ENCODE measurements at places on chromosomes 4 and X.
A peak's percentile ranks its signal among the peaks of the same experiment; 100 is the strongest.

DNA sequence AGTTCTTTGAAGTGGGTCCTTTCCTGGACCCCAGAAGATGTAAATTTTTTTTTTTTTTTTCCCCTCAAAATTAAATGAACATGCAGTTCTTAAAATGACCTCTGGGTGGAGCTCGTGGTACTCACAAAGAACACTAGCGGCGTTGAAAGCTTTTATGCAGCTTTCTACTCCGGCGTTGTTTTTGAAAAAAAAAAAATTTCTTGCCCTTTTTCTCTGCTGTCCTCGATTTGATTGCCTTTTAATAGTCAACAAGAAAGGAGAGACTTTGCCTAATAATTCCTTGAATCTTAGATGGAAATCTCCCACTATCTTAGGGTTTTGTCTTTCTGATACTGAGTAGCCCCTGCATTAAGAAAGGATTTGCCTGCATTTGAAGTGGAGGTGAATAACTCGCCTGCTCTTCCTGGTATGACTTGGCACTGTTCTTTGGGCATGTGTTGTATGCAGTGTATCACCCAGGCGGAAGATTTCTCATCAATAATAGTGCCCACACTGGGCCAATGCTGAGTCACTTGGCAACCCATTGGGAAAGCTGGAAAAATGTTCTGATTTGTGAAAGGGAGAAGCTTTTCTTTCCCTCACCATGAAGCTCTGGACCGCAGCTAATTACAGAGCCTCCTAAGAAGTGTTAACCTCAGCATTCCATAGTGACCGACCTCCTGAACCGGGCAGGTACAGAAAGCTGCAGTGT lies 104.0 kb downstream of the PHEX start:
- peak; percentile 65 for DNase-seq

GRCh38 chr4:185219551-185220344 lies 10.3 kb downstream of the SNX25 start:
- DNase-seq: peak; percentile 76

- no peak for DNase-seq
These were observed 90.0 kb downstream of the AREG start for GRCh38 chr4:74534936-74535335.

DNA sequence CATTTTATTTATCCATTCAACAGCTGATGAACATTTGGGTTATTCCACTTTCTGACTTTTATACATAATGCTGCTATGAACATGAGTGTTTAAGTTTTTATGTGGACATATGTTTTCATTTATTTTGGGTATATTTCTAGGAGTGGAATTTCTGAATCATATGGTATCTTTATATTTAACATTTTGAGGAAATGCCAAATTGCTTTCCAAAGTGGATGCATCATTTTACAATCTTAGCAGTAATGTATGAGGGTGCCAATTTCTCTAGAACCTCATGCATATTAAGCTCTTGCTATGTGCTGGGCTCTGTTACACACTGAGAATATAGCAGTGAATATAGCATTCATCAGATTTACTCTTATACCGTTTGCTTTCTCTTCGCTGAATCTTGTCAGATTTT lies 983.7 kb downstream of the STIM2 start:
- no peak for DNase-seq

GRCh38 chr4:102869569-102870197 lies 891 bp downstream of the CISD2 start:
- no peak for DNase-seq

DNA sequence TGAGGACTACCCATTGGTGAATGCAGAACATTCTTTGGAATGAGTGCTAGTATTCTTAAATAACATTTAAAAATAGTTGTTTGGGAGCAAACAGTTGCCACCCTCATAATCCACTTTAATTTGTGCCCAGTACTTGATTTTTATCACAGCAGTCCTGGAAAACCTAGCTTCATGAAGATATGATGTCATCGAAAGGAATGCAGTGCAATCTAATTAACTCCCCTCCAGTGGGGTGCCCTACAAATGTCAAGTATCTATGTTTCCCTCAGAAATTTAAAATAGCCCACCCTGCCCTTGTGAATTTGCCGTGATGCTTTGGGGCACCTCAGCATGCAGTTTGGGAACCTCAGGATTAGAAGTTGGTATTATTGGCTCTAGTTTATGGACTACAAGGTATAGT lies 5.4 kb downstream of the RAB9A start:
- no peak for DNase-seq

DNA sequence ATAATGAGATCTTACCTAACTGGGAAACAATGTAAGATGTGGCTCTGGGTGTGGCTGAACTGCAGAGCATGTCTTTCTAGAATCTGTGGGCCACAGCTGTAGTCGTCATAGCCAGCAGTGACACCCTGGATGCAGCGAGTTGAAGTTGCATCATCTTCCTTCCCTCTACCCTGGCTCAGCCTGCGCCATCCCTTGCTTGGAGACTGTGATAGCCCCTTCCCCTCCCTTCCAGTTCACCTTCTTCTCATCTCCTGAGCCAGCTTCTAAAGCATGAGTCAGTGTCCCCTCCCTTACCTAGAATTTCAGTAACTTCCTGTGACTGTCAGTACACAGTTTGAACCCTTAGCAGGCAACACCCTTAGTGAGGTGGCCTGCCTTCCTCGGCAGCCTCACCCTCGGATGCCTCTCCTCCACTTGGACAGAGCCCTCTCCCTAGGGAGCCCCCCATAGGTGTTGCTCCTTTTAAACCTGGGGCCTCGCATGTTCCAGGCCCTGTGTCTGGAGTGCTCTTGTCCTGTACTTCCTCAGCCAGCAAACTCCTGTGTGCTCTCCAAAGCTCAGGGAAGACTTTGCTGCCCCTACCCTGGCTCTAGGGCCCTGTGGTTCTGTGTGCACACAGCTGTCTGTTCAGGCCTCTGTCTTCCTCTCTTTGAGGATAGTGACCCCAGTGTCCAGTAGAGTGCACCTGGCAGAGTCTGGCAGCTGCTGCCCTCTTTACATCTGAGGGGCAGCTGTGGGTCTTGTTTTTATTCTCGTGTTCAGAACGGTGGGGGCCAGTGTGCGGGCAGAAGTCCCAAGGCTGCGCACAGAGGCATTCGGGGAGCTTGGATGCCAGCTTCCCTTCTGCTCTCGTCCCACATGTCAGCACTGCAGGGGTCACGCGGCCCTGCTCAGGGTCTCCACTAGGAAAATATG lies 43.7 kb upstream of the TADA2B start:
- no peak for DNase-seq

- DNase-seq: peak; percentile 87
These were observed 93.8 kb downstream of the ARHGAP10 start for GRCh38 chr4:147825451-147826287.

DNA sequence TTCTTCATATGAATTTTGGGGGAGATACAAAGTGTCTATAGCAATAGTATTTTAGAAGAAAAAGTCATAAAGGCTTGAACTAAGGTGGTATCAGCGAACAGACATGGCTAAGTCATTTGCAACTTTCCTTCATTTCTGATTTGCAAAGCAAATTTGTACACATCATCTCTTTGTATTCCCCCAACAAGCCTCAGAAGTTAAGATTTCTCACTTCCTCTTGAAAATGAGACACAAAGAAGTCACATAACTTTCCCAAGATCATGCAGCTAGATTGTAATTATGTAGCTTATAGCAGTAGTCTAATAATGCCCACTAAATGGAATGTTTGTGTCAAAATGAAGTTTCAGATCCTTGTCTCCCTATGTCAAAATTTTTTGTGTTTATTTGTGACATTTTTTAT lies 709.8 kb upstream of the HS3ST1 start:
- no peak for DNase-seq

- DNase-seq: no peak
These were observed 215.1 kb upstream of the GPC4 start for GRCh38 chrX:133630362-133630761.

DNA sequence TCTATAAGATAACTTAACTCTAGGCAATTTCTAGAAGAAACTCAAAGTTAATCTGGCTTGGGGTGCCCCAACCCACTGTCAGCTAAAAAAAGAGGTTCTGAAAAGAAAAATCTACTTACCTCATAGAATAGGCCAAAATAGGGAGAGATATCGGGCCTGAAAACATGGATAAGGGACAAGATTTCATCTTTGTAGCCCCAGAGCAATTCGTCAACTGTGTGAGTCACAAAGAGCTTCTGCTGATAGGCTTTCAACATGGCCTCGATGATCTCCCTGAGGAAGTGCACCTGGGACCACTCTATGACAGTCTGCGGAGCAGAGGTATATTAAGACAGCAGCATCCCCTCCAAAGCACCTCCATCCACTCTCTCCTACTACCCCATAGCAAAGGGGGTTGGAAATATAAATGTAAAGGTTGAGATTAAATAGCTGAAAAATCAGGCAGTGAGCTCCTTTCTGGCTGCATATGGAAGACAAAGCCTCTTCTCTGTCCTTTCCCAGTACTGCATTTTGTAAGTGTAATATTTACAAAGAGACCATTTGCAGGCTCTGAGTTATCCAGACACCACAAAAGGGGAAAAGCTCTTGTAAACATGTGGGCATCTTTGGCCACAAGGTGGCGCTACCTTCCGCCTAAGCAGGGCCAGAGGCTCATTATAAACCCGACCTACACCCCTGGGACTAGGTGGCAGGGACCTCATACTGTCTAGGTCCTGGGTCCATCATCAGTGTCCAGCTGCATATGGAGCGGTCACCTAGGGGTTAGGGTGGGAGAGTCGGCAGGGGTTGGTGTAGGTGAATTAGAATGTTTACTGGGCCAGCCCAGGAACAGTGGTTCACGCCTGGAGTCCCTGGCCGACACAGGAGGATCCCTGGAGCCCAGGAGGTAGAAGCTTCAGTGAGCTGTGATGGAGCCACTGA lies 31.5 kb upstream of the NUP54 start:
- DNase-seq: peak; percentile 90

GRCh38 chrX:69028006-69028760 lies 137.1 kb downstream of the PJA1 start:
- DNase-seq: no peak

DNA sequence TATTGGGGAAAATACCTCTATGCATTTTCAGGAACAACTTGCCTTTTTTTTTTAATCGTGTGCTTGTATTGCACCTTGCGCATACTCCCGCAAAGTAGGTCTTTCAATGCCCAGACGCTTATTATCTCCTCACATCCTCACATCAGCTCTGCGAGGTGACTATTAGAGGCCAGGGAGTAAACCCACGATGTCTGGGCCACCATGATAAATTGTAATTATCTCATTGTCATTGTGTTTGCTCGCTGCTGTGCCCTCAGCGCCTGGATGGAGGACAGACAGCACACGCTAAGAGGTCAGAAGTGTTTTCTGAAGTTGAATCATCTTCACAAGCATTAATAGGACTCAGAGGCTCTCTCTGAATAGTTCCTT lies 1.0 kb upstream of the RELL1 start:
- DNase-seq: no peak

DNA sequence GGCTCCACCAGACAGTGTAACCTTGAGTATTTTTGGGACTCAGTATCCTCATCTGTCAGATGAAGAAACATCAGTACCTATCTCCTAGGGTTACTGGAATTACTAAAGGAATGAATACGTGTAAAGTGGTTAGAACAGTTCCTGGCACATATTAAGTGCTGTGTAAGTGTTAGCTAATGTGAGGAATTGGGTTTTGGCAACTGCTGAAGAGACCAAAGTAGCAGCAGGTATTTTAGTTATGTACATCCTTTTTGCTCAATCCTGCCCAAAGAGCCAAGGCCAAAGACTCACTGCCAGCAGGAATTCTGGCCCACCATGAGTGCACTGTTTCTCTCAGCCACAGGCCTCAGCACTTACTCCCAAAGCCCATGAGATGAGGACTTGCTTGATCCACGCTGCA lies 16.7 kb upstream of the MCF2 start:
- peak; percentile 5 for DNase-seq

GRCh38 chrX:134658760-134659023 lies 421 bp upstream of the PLAC1 start:
- no peak for DNase-seq

GRCh38 chrX:11050013-11050412 lies 61.1 kb upstream of the HCCS start:
- no peak for DNase-seq

- peak; percentile 78 for DNase-seq
These were observed 17.2 kb upstream of the FAT1 start for GRCh38 chr4:186740822-186741221.

- DNase-seq: no peak
These were observed 132.6 kb downstream of the ANAPC4 start for GRCh38 chr4:25509646-25510045.

- no peak for DNase-seq
These were observed 3.4 kb upstream of the CYBB start for GRCh38 chrX:37776283-37776986.

DNA sequence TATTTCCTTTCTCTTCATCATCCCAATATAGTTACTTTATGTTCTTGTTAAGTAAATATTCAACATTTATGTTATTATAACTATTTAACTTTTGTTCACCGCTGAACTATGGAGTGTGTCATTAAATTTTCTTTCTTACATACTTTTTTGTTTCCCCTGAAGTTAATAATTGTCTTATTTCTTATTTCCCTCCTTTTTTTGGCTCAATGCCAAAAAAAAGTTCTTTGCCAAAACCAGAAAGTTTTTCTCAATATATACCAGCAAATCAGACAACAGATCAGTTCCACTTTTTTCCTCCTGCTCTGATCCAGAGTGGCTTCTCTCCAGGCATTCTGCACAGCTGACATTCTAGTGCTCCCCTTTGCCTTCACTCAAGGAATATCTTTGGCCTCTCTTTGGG lies 187.0 kb upstream of the PPARGC1A start:
- no peak for DNase-seq

All from cardiac fibroblast (primary cell).